D721Med (cell line): ENCODE measurements at places on chromosomes 12 and 14.

DNA sequence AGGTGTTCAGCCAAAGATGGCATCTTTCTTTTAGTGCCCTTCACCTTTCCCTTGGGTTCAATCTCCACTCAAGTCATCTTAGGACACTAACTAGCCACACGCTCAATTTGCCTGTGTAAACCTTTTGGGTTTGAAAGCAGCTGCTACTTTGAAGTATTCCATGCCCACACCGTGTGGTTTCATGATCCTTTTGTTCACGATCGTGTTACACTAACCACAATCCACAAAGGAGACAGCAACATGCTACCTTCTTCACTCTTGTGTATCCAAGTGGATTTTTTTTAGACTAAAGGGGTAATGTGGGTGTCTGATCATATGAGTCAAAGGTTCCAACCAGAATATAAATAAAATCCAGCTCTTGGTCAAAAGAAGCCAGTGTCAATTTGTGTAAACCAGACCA, 122.7 kb upstream of the FAR2 start:
- DNase-seq, result no peak

GRCh38 chr12:9064201-9064814, 51.4 kb downstream of the A2M start:
- DNase-seq, result no peak

- no peak for DNase-seq
Measured at GRCh38 chr12:124694250-124694649, 126.8 kb upstream of the NCOR2 start.

GRCh38 chr12:24075650-24076049, 126.2 kb upstream of the SOX5 start:
- DNase-seq, result no peak

DNA sequence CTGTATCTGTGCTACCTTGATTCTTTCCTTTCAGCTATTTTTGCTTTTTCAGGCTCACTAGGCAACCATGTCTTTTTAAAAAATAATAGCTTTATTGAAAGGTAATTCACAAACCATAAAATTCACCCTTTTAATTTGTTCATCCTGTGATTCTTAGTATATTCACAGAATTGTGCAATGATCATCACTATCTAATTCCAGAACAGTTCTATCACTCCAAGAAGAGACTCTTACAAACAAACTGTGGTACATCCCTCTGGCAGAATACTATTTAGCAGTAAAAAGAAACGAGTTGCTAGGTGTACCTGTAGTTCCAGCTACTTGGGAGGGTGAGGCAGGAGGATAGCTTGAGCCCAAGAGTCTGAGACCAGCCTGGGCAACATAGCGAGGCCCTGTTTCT, 14.8 kb downstream of the CREBL2 start:
- no peak for DNase-seq

- DNase-seq, result no peak
Measured at GRCh38 chr12:124289634-124290600, 5.0 kb upstream of the RFLNA start.
